ENCODE measurements at places on chromosomes 3 and 15.

DNA sequence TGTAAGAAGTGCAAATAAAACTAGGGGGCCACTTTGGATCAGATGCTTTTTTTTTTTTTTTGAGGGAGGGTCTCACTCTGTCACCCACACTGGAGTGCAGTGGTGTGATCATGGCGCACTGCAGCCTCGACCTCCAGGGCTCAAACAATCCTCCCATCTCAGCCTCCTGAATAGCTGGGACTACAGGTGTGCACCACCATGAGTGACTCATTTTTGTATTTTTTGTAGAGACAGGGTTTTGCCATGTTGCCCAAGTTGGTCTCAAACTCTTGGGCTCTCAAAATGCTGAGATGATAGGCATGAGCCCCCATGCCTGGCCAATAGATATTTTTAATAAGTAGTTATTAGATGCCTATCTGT is 20.8 kb downstream of the CCR1 start:
- no peak for DNase-seq

DNA sequence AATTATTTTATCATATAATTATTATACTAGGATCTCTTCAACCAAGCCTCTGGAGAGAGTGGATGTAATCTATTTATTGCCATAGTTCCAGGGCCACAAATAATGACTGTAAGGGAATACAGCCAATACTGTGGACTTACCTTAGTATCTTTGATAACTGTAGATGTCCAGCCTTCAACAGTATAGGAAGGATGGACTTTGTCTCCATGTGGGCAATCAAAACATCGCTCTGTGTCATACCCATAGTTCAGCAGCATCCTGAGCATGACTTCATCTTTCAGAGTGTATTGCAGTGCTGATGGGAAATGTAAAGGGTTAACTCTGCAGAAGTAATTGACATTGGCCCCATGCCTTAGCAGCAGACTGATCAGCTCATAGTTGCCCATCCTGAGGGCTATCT is 14.2 kb downstream of the ASB14 start:
- DNase-seq: no peak

- no peak for DNase-seq
Measured at GRCh38 chr3:105040026-105040622, 326.6 kb upstream of the ALCAM start.

DNA sequence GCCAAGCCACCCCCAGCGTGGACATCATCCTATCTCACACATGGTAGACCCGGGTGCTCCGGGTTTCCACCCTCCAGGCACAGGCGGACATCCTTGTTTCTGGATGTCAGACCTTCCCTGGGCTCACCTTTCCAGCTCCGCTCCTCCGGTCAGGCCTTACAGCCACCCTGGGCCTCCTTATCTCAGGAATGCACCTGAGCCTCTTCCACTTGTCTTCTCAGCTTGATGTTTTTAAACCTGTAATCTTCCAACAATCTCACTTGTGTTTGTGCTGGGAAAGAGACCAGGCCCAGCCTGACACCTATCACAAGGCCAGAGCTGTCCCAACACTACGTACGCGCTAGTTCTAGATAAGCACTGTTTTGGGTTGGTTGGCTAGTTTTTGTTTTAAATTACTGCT is 53.9 kb downstream of the NIPA2 start:
- DNase-seq: no peak

- DNase-seq: no peak
Measured at GRCh38 chr15:25674913-25675312, 188.2 kb downstream of the ATP10A start.

DNA sequence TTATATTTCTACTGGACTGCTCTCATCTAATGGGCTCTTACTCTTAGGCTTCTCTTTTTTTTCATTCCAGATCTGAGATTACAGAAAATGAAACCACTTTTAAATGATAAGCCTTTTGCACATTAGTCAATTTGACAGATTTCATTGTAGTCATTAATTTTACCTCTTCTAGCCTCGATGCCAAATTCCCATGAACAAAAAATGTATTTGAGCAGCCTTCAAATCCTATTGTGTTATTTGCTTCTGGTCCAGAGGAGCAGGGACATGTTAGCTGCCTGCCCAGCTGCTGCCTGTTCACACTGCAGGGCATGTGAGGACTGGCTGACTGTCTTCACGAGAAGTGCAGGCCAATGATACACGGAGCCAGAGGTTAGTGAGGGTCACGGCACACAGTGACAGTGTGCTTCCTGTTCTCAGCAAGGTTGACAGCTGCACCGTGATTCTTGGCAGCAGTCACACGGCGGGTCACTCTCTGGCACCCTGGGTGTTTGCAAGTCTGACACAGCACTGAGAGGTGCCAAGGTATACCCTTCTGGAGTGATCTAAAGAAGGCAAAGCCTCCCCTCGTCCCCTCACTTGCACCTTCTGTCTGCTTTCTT is 40.8 kb downstream of the KAT2B start:
- peak; percentile 31 for DNase-seq

GRCh38 chr3:191008074-191008473 is 145.6 kb upstream of the GMNC start:
- DNase-seq: no peak

- no peak for DNase-seq
Measured at GRCh38 chr3:25633919-25634318, 30.8 kb downstream of the TOP2B start.

- no peak for DNase-seq
Measured at GRCh38 chr3:168459226-168459784, 363.6 kb upstream of the GOLIM4 start.

- DNase-seq: no peak
Measured at GRCh38 chr15:85625166-85625830, 169.4 kb downstream of the KLHL25 start.

DNA sequence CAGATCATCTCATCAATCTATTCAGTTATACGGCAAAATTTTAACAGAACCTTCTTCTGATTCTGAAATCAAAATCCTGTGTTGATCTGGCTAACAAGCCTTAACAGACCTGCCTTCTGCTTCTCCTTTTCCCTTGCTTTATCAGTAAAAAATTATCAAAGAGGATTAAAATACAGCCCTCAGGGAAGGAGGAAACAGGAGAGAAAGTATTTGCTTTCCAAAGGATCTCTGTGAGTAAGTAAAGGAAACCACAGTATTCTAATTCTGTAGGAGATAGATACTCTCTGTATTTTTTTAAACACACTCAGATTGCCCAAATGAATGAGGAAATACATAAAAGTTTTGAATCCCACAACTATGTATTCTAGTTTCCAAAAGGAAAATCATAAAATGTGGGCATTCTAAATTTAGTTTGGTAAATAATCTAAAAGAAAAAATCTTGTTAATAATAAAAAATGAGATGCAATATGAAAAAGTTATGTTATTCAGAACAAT is 221.8 kb downstream of the ZIC1 start:
- DNase-seq: no peak

DNA sequence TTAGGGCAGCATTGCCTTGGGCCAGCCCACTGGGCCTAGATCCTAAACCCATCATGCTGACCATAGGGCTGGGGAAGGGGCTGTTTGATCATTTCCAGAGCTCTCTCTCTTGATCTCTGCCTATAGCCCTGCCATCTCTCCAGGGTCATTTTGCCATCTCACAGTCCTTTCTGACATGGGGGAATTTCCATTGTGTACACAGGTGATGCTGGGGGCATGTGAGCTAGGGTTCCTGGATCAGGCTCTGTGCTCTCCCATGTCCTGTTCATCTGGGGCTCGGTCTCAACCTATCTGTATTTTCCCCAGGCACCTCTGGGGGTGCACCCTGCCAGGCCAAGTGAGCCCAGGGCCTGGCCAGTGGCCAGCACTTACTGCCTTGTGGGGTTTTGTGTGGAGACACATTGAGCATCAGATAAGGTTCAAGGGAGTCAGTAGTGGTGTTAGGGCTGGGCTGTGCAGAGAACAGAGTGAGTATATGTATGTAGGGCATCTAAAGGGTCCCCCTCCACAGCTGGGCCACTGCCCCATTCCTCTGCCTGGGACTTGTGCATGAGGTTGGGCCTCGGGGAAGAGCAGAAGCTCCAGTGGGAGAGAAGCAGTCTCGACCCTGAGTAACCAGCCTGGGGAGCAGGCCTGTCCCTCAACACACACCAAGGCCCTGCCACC is 25.7 kb upstream of the APEH start:
- no peak for DNase-seq

DNA sequence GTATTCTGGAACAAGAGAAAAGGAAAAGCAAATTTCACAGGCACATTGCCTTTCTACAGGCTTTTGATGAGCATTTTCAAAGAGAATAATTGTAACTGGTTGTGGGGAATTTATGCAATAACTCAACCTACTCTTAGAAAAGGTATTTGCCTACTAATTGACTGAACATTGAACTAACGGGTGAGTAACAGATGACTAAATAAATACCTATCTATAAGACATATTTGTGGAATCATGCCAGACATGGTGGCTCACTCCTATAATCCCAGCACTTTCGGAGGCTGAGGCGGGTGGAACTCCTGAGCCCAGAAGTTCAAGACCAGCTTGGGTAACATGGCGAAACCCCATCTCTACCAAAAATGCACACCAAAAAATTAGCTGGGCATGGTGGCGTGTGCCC is 367.7 kb downstream of the CGGBP1 start:
- DNase-seq: no peak

DNA sequence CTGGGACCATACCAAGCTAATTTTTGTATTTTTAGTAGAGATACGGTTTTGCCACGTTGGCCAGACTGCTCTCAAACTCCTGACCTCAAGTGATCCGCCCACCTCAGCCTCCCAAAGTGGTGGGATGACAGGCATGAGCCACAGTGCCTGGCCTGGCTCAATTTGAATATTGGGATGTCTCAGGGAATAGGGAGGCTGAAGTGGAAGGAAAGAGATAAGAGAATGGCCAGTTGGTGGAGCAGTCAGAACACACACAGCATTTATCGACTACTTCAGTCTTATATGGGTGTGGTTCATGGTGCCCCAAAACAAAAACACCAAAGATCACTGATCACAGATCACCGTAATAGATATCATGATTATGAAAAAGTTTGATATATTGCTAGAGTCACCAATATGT is 144.4 kb downstream of the GMNC start:
- DNase-seq: no peak

DNA sequence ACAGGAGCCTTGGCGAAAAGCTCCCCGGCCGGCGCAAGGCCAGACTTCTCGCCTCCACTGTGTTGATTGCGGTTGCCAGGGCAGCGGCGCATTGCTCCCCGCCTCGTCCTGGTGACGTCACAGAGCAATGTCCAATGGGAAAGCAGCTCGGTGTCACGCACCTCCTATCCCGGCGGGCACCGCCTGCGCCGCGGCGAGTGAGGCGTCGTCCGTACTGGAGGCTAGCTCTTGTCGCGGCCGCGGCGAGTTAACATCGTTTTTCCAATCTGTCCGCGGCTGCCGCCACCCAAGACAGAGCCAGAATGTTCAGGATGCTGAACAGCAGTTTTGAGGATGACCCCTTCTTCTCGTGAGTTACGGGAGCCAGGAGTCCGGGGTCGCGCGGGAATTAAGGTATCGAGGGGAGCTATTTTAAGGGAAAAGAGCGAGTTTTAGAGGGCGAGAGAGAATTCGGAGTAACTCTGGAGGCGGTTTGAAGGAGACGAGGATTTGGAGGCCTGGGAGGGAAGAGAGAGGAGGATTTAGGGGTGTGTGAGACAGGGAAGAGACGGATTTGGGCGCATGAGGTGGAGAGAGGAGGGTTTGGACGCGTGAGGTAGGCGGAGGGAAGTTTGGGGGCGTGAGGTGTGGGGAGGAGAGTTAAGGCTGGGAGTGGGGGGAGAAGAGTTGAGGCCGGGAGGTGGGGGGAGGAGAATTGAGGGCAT is at the start of gene MLF1:
Gene MLF1 (plus strand): TSS at position 196 of the 704 bp plus-strand sequence. CDS start 107 bp downstream, at position 303.
- DNase-seq: peak; percentile 91

DNA sequence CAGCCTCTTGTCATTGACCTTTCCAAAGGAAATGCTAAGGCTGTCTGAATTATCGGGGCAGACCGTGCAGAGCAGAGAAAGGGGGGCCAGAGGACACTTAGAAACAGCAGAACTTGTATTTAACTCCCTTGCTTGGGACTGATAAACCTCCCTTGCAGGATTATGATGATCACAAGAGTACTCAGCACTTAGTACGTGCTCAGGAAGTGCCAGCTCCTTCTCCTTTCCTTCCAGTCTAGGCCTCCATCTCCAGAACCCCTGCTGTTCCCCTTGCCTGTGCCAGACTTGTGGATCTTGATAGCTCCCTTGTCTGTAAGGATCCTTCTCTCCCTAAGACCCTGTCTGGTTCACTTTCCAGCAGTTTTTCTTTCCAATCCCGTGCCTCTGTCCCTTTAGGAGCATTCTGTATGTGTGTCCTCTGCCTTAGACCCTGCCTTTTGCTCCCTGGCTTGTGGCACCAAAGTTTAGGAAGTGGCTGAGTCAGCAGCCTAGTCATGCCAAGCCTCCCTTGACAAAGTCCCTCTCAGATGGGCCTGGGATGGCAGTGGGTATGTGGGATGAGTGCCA is 747 bp downstream of the SORD start:
- peak; percentile 4 for DNase-seq

GRCh38 chr15:67118808-67119207 is 53.4 kb downstream of the SMAD3 start:
- DNase-seq: no peak

DNA sequence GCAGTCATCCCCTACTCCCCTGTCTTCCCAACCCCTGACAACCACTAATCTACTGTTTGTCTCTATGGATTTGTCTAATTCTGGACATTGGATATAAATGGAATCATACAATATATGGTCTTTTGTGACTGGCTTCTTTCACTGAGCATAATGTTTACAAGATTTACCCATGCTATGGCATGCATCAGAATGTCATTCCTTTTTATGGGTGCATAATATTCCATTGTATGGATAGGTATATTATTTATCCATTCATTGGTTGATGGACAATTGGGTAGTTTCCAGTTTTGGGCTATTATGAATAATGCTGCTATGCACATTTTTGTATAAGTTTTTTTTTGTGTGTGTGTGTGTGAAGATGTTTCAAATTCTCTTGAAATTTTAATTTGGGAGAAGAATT is 16.6 kb upstream of the TTBK2 start:
- no peak for DNase-seq

DNA sequence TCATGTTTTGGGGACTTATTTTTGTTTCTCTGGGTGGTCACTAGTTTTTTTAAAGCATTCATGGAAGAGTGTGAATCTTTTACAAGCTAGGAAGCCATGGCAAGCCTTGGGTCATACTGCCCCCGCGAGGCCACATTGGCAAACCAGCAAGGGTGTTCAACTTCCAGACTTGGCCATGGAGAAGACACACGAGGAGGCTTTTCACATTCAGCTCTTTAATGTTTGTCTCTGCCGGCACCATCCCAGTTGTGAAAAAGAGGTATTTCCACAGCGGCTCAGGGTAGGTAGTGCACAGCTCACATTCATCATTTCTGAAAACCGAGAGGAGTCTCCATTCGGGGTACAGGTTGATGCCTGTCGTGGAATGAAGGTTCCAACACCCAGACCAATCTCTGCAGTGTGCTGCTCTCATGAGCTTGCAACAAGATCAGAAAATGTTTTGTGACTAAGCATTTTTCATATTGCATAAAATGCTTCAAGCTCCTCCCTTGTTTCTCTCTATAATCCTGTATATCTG is 7.7 kb downstream of the CCR5 start:
- peak; percentile 83 for DNase-seq
